ENCODE measurements at places on chromosomes 1 and 21.

- no peaks in the 10 kb centered on the region for H3K4me1 ChIP-seq
- H3K27ac ChIP-seq: no peak overlapping the region
- H3K36me3 ChIP-seq: no peaks in the 10 kb centered on the region
Observed at GRCh38 chr1:60299581-60299980, 226.0 kb upstream of the C1orf87 start.

DNA sequence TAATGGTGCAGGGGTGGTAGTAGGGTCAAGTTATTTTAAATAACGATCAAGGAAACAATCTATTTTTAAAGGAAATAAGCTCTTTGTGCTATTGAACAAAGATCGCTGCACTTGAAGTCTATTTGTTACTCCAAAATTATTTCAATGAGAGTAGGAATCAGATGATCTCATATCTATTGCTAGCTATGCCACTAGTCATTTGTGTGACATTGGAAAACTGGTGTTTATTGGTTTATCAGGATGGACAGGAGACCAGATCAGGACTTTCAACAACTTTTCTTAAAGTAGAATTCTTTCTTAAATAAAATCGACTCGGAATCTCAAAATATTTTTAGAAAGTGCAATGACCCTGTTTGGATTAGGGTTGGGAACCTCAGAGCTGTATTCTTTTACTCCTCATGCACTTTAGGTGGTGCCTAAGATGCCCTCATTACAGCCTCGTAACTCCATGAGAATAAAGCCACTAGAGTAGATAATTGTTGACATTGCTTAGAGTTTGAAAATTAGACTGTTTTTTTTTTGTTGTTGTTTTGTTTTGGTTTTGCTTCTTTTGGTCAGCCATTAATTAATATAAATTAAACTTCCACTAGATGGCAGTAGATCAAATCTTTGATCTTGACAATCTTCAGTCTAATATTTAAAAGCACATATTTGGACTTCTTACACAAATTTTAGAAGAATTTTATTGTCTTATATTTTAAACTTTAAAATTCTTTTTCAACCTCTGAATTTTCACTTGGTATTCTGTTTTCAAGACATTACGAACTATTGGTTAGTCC is 352.4 kb downstream of the USP25 start:
- H3K4me1 ChIP-seq: no peaks in the 10 kb centered on the region
- H3K27me3 ChIP-seq: no peaks in the 10 kb centered on the region
- H3K4me3 ChIP-seq: no peak overlapping the region
- H3K27ac ChIP-seq: no peak overlapping the region
- H3K36me3 ChIP-seq: no peaks in the 10 kb centered on the region

DNA sequence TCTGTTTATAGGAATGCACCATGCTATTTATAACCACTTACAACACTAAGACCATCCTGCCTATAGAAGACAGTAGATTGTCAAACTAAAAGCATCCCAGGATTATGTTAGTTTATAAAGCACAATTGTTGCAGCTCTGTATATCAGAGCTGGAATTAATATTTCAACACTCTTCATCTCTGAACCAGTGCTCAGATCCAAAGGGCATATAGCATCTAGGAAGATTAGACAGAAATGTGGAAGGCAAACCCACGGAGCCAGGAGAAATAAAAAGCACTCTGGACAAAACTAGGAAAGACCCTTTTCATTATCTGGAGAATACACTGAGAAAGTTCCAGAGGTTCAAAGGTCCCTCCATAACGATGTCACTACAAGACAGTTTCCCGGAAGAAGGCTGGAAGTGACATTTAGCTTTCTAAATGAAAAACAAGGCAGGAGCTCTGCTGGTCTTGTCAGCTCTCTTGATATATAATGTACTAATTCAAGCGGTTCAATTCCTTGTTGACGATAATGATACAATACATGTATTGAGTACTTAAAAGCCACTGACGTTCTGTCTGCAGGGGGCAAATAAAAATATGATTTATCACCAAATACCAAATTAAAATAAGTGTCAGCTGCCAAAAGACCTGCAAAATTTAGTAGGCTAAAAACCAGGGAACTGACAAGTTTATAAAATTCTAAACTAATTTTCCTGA is 91.8 kb upstream of the BCL10 start:
- no peak overlapping the region for H3K27ac ChIP-seq
- DNase-seq: no peak
- no peaks in the 10 kb centered on the region for H3K4me1 ChIP-seq
- peaks cover 23% of the 10 kb centered on the region for H3K27me3 ChIP-seq

DNA sequence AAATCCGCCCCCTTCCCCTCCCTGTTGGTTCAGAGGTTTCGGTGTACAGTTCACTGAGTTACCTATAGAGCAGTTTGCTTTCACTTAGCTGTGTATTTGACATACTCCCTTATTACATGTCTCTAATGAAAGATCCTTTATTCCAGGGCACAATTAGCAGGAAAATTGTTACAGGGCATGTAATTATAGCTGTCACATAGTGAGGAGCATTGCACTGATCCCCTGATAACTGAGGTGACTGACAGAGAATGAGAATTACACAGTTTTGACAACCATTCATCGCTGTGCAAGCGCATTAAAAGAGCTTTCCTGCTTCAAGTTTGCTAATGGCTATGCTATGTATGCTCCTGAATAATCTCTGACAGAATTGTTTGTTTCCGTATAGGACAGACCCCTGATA is 26.9 kb downstream of the DAP3 start:
- H3K36me3 ChIP-seq: peaks cover 45% of the 10 kb centered on the region
- peak overlapping the region; percentile 21 for H3K27ac ChIP-seq
- no peak overlapping the region for H3K4me3 ChIP-seq
- DNase-seq: no peak

- H3K4me1 ChIP-seq: peaks cover 27% of the 10 kb centered on the region
- no peak for DNase-seq
- peak overlapping the region; percentile 11 for H3K27ac ChIP-seq
- H3K27me3 ChIP-seq: no peaks in the 10 kb centered on the region
Observed at GRCh38 chr1:61743431-61743705, 1.1 kb downstream of the PATJ start.

All from activated CD8-positive, alpha-beta memory T cell treated with anti-CD3 and anti-CD28 coated beads, Interleukin-2, amount 10 ng/mL, durations not matched to agents 7 days and 5 days (primary cell).